Fibroblast of mammary gland (primary cell): ENCODE measurements at places on chromosomes 6 and 20.

DNA sequence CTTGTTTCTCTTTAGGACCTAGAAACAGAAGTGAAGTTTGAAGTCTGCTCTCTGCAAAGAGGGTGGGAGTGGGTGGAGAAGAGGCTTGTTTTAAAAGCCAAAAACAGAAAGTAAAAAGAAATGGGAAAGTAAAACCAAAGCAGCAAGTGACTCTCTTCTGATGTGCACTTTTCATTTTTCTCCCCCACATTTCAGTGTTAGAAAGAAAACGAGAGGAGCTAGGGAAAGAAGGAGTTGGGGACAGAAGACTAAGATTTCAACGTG lies 1.3 kb downstream of the C6orf141 start:
- DNase-seq = no peak

DNA sequence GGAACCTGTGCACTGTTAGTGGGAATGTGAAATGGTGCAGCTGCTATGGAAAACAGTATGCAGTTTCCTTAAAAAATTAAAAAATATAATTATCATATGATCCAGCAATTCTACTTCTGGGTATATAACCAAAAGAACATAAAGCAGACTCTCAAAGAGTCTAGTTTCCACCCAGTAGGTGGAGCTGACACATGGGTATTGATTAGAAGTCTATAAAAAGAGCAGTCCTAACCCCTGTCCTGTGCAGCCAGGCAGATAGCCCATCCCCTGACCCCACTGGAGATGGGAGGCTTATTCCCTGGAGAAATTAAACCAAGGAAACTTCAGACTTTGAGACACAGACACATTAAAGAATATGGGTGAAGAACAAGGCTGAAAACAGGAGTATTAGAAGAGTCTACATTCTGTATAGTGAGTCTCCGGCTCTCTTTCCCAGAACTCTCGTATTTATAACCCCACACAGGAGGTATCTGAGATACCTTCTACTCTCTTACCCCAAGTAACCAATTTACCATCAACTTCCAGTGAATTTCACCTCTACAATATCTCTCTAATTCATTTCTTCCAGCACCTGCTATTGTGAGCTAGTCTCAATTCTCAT lies 92.3 kb downstream of the SEL1L2 start:
- peak; percentile 20 for DNase-seq

DNA sequence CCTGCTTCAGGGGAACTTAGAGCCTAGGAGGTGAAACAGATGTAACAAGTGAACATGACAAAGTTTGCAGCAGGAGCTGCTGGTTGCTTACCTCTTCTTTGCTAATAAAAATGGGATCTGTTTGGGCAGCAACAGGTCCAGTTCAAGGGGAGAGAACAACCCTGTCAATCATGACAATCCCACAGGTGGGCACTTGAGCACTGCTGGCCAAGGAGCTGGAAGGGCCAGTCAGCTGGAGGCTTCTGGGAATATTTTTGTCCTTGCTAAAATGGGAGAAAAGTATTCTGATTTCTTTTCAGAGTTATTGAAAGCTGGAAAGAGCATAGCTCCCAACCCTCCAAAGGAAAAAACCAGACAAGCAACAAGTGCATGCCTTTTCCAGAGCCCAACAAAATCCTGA lies 477.7 kb upstream of the SULF2 start:
- no peak for DNase-seq

GRCh38 chr20:58942549-58942948 lies 38.5 kb upstream of the NELFCD start:
- DNase-seq = no peak

DNA sequence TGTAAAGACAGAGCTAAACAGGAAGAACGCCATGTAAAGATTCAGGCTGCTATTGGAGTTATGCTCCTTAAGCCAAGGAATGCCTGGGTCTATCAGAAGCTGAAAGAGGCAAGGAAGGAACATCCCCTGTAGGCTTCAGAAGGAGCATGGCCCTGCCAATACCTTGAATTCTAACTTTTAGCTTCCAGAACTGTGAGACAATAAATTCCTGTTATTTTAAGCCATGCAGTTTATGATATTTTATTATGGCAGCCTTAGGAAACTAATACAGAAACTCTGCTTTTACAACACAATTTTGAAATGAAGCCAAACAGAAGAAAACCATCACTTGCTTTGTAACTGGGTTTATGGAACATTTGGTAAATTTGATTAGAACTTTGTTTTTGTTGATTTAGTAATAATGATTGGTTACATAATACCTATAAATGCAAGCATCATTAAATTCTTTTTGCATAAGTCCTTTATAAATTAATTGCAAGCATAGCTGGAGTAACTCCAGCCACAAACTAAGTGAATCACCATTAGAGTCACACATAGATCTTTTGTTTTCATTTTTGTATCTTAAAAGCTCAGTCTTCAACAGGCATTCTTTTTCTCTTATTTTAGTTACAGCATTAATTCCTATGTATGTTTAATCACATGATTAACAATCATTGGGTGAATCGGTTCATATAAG lies 33.5 kb upstream of the TSPYL1 start:
- DNase-seq = peak; percentile 46

- DNase-seq = no peak
These were observed 230.0 kb downstream of the ALDH8A1 start for GRCh38 chr6:134719911-134720310.

DNA sequence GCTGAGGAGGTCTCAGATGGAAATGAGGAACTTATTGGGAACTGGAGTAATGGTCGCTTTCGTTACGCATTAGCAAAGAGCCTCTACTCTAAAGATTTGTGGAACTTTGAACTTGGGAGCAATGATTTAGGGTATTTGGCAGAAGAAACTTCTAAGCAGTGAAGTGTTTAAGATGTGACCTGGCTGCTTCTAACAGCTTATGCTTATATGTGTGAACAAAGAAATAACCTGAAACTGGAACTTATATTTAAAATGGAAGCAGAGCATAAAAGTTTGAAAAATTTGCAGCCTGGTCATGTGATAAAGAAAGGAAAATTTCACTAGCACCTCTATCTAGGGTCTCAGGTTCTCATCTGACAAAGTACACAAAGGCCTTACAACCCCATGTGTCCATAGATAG lies 23.5 kb downstream of the IRF4 start:
- DNase-seq = no peak

- no peak for DNase-seq
These were observed 29.7 kb upstream of the PRL start for GRCh38 chr6:22326500-22326899.

GRCh38 chr6:63543982-63544381 lies 28.3 kb upstream of the LOC128125822 start:
- no peak for DNase-seq

GRCh38 chr20:14036567-14036966 lies 41.3 kb downstream of the MACROD2 start:
- no peak for DNase-seq

- peak; percentile 40 for DNase-seq
These were observed 225.4 kb downstream of the PRL start for GRCh38 chr6:22071270-22072041.

- no peak for DNase-seq
These were observed 22.6 kb upstream of the ULBP3 start for GRCh38 chr6:150091476-150091875.

GRCh38 chr6:148580442-148580841 lies 166.4 kb upstream of the UST start:
- DNase-seq = no peak

GRCh38 chr6:117399924-117400323 lies 25.8 kb downstream of the ROS1 start:
- no peak for DNase-seq

DNA sequence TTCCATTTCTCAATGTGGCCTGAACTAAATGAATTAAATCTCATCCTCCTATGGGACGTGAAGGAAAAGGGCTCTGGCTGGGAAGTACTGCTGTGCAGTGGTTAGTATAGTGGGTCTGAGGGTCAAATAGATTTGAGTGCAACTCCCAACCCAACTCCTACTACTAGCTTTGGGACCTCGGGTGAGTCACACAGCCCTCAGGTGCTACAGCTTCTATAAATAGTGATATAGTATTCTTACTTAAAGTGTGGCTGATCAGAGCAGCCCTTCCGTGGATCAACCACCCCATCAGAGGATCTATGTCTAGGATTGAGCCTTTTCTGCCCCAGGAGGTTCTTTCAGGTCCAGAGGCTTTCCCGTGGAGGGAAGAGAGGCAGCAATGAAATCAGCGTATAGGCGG lies 904 bp upstream of the UST start:
- DNase-seq = no peak

DNA sequence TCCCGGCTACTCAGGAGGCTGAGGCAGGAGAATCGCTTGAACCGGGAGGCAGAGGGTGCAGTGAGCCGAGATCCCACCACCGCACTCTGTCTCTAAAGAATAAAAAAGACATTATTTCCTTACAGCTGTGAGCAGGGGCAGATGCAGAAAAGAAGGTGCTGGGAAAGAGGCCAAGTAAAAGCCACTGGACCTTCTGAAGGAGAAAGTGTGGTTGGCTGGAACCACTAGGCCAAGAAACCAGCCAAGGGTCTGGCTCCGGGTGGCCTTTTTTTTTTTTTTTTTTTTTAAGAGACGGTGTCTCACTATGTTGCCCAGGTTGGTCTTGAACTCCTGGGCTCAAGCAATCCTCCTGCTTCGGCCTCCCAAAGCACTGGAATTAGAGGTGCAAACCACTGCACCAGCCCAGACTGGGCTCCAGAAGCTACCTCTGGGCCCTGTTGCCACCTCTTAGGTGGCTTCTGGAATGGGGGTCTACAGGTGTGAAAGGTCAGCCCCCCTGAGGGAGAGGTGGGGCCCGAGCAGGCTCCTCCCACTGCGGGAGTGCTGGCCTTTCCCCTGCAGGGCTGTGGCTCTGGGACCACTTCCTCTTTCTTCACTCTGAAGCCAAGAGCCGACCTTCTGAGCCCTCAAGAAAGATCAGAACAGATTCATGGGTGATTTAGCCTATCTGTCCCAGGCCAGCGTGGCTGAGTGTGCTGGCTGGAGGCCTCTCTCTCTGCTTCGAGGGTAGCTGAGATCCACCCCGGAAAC lies at the start of gene FGD2:
Gene FGD2 (plus strand): TSS at position 595 of the 750 bp plus-strand sequence. CDS start 163 bp downstream, outside the sequence.
- DNase-seq = no peak

DNA sequence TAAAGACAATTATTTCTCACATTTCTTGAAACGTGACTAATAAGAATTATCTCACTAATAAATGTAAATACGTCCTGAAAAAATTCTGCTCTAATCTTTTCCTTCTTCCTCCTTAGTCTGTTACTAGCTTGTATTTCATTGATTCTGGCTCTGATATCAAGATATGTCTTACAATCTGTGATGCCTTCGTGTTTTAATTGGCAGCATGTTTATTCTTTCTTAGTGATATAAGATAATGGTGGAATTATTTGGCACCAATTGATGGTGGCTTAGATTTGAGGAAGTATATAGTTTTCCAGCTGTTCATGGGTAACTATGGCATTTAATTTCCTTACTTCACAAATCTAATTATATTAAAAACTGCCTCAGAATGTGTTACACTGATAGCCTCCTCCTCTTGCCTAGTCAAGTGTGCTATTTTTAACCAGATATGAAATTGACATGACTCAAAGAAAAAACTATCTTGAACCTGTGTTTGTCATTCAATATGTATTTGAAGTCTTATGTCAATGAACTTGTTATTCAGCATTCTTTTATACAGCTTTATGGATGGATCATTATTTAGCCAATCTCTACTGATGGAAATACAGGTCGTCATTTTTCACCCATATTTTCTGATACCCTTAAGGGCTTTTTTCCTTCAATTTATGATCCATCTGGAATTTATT lies 5.3 kb downstream of the CCNC start:
- DNase-seq = no peak

GRCh38 chr6:46014046-46014445 lies 1.6 kb downstream of the CLIC5 start:
- no peak for DNase-seq

GRCh38 chr20:34271956-34272355 lies 30.7 kb downstream of the ASIP start:
- DNase-seq = peak; percentile 93

DNA sequence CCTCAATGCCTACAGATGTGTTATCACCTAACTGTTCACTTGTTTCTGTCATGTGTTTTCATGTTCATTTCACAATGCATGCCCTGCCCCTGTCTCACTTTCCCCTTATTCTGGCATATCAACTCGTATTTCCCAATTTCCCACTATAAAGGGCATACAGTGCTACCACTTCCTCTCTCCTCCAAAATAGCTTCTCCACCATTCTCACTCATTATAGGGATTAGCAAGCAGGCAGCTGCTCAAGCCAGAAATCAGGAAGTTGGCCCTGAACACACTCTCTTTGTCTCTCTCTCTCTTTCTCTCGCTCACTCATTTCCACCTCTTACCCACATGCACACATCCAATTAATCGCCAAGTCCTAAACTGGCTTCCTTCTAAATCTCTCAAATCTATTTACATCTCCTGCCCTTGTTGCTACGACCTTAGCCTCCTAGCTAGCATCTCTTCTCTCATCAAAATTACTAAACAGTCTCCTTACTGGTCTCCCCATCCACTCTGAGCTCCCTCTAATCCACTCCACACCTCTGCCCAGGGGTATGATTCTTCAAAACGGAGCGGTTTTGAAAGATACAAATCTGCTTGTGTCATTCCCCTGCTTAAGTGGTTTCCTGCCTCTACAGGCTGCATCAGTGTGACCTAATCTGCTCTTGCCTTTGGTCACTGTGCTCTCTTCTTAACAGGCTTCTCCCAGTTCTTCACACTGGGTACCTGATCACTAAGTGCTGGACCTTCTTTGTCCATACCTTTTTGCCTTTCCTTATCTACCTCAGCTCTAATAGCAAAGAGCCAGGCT lies 196.2 kb downstream of the BTBD9 start:
- peak; percentile 2 for DNase-seq

GRCh38 chr6:32666420-32667300 lies at the start of gene HLA-DQB1:
Gene HLA-DQB1, minus strand, starts transcription at chr6:32666657. Its CDS starts 50 bp downstream, at chr6:32666607.
- DNase-seq = peak; percentile 38

GRCh38 chr20:62066983-62067433 lies 1.3 kb upstream of the TAF4 start:
- DNase-seq = no peak

DNA sequence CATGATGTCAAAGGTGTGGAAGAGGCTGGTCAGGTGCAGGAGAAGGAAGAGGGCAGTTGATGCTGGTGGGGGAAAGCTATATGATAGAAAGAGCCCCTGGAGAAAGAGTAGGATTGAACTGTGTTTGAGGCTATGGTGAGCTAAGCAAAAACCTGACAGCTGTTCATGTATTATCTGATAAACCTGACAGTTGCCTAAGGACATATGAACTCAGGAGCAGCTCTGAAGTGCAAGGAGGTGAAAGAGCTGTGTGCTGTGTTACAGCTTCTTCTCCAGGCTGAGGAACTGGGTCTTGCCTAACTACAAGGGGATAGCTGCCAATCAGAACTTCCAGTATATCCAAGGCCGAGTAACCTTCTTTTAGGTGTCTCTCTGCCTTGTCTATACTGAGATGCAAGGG lies 81.8 kb downstream of the LCA5 start:
- DNase-seq = no peak

GRCh38 chr6:32975886-32976285 lies 7.5 kb downstream of the BRD2 start:
- DNase-seq = no peak

DNA sequence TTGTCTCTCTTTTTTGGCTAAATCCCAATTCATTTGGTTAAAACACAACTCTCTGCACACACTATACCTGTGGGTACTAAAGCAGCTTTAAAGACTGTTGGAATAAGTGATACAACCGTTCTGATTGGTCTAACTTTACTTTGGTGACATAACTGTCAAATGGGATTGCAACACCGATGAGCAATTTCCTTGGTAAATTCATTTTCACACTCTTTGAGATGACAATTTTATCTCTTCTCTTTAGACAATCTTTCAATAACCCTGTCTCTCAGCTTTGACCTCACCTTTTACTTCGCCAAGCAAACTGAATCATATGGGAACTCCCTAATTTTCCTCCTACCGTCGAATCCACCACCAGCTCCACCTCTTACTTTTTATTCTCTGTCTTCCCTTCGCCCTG lies 60.8 kb downstream of the ECT2L start:
- DNase-seq = peak; percentile 15
